ENCODE measurements at places on chromosomes 2 and 18.

GRCh38 chr2:46331109-46331766, 34.0 kb downstream of the EPAS1 start:
- no peak for DNase-seq

- no peak for DNase-seq
Observed at GRCh38 chr2:159595410-159596046, 20.8 kb downstream of the BAZ2B start.

DNA sequence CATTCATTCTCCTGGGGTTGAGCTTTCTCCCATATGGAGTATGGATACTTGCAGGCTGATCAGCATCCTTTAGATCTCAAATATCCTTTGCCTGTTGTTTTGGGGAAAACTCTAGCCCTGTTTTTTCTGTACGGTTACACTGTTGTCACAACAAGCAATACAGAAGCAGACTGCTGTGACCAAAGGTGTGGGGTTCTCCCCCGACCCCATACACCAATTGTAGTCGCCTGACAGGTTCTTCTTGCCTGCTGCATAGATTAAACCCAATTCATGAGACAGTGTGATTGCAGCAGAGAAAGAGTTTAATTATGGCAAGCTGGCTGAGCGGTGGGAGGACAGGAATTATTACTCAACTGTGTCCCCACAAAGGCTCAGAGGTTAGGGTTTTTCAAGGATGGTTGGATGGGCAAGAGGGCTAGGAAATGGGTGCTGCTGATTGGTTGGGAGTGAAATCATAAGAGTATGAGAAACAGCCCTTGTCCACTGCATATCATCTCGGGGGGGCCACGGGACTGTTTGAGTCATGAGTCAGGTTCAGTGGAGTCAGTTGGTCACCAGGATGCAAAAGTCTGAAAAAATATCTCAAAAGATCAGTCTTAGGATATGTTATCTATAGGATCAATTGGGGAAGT, 40.6 kb downstream of the ITGB1BP1 start:
- DNase-seq: no peak

DNA sequence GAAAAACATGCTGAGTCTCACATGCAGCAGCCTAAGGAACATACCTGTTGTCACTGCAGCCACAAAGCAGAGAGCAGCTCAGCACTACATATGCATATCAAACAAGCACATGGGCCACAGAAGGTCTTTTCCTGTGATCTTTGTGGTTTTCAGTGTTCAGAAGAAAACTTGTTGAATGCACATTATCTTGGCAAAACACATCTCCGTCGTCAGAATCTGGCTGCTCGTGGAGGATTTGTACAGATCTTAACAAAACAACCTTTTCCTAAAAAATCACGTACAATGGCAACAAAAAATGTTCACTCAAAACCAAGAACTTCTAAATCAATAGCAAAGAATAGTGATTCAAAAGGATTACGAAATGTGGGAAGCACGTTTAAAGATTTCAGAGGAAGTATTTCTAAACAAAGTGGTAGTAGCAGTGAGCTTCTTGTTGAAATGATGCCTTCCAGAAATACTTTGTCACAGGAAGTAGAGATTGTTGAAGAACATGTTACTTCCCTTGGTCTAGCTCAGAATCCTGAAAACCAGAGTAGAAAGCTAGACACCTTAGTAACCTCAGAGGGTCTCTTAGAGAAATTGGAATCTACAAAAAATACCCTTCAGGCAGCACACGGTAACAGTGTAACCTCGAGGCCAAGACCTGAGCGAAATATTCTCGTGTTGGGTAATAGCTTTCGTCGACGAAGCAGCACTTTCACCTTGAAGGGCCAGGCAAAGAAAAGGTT, 34.1 kb downstream of the ZNF407 start:
- DNase-seq: no peak

DNA sequence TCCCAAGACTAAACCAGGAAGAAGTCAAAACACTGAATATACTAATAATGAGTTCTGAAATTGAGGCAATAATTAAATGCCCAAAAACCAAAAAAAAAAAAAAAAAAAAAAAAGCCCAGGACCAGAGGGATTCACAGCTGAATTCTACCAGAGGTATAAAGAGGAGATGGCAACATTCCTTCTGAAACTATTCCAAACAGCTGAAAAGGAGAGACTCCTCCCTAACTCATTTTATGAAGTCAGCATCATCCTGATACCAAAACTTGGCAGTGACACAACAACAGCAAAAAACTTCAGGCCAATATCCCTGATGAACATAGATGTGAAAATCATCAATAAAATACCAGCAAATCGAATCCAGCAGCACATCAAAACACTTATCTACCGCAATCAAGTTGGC, 108.5 kb upstream of the COL3A1 start:
- no peak for DNase-seq

DNA sequence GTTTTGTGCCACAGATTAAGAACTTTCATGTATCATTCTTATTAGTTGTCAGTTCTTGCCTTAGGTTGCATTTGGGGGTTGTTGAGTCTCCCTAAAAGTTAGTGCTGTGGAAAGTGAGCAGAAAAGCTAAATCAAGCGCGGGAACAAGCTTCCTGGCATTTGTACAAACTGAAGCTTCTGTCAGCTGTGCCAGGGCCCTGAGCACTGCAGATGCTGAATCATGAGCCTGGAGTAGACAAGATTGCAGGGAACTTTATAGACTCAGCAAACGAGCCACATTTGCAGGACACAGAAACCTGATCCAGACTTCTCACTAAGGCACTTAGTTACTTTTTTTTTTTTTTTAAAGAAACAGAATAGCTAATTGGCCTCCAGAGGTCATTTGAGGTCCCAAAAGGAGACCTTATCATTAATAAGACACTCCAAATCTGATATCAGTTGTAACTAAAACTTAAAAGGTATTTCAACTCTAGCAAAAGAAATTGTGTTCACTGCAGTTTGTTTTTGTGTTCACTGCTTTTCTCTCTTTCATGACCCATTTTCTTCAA, 88.7 kb downstream of the ADAM23 start:
- DNase-seq: no peak

GRCh38 chr2:19357402-19358241, 801 bp downstream of the OSR1 start:
- DNase-seq: peak; percentile 20

DNA sequence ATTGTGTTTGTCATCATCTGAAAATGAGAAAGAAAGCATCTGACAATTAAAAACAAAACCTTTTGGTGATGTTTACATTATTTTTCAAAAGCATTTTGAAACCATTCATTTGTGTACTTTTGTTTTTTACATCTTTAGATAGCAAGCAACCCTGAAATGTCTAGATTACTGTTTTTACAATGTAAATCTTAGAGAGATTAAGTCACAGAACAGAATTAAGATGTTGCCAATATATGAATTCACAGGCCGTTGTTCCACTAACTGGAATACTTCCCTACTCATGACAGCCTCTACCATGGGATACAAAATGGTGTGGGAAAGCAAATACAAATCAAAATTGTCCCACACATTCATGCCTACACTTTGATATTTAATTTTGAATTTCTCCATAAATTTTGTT, 480.0 kb upstream of the ZEB2 start:
- DNase-seq: no peak

- no peak for DNase-seq
Observed at GRCh38 chr2:26430826-26431225, 29.1 kb downstream of the DRC1 start.

- no peak for DNase-seq
Observed at GRCh38 chr18:62990653-62991052, 275.3 kb downstream of the PHLPP1 start.

- no peak for DNase-seq
Observed at GRCh38 chr2:198072655-198073054, 268.3 kb downstream of the PLCL1 start.

- no peak for DNase-seq
Observed at GRCh38 chr2:97645112-97645694, 659 bp upstream of the COX5B start.

- DNase-seq: no peak
Observed at GRCh38 chr18:48395646-48396045, 13.5 kb downstream of the ZBTB7C start.

DNA sequence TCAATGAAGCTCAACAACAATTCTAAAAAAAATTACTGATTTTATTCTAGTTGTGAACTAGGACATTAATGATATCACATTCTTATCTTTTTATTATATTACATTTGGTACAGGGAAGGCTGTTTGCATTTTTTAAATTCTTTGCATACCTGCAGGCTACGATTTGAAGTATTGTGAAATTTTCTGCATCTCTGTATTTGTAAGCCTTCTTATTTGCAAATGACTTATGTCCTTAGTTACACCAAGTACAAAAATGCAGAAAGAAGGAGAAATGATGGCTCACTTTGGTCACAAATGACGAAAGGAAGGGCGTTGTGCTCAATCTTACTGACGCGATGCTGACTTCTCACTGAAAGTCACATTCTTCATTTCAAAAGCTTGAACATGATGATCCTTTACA, 227.5 kb upstream of the SOX11 start:
- no peak for DNase-seq

All from activated CD4-positive, alpha-beta T cell treated with anti-CD3 and anti-CD28 coated beads for 48 hours (primary cell).